ENCODE measurements at places on chromosomes 11 and 22.

- no peak overlapping the region for H3K27ac ChIP-seq
- H3K36me3 ChIP-seq: peaks cover 26% of the 10 kb centered on the region
- no peak overlapping the region for H3K4me3 ChIP-seq
- no peak for DNase-seq
- H3K27me3 ChIP-seq: no peaks in the 10 kb centered on the region
Measured at GRCh38 chr22:35325209-35325608, 25.5 kb downstream of the TOM1 start.

GRCh38 chr22:47030143-47030661, 267.8 kb downstream of the TBC1D22A start:
- H3K36me3 ChIP-seq: no peaks in the 10 kb centered on the region
- no peaks in the 10 kb centered on the region for H3K27me3 ChIP-seq
- H3K4me3 ChIP-seq: no peak overlapping the region
- no peak overlapping the region for H3K27ac ChIP-seq

GRCh38 chr11:7030836-7031235, 10.6 kb downstream of the NLRP14 start:
- no peak overlapping the region for H3K4me3 ChIP-seq
- no peaks in the 10 kb centered on the region for H3K36me3 ChIP-seq
- H3K4me1 ChIP-seq: no peaks in the 10 kb centered on the region
- no peak overlapping the region for H3K27ac ChIP-seq
- H3K27me3 ChIP-seq: peaks cover 23% of the 10 kb centered on the region

DNA sequence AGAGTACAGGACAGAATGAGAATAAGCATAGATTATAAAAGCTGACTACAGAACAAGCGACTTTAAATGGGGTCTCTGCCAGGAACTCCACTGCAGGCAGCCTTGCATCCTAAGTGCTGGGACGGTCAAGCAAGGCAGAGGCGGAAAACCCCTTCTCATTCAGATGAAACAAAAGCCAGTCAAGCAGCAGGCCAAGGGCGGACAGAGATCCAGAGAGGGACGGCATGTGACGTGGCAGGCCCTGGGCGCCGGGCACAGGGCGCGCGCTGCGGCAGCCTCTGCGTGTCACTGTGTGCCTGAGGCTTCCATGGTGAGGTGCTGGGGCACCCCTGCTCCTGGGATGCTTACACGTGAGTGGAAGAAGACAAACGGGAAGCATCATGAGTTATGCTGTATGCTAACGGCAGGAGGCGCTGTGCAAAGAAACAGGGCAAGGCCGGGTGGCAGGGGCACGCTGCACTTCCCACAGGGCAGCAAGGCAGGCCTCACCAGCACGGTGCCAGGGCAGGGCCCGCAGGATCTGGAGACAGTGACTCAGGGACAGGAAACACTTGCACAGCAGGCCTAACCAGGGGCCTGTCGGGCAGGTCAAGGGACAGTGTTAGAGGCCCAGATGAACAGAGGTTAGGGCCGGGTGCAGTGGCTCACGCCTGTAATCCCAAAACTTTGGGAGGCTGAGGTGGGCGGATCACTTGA, 6.2 kb downstream of the TOLLIP start:
- no peaks in the 10 kb centered on the region for H3K27me3 ChIP-seq
- H3K36me3 ChIP-seq: peaks cover 3% of the 10 kb centered on the region
- no peak for DNase-seq
- no peak overlapping the region for H3K27ac ChIP-seq
- H3K4me1 ChIP-seq: peaks cover 20% of the 10 kb centered on the region
- H3K4me3 ChIP-seq: no peak overlapping the region

- no peaks in the 10 kb centered on the region for H3K4me1 ChIP-seq
- H3K27me3 ChIP-seq: no peaks in the 10 kb centered on the region
- no peak overlapping the region for H3K4me3 ChIP-seq
- H3K27ac ChIP-seq: no peak overlapping the region
Measured at GRCh38 chr11:99645934-99646333, 625.2 kb downstream of the CNTN5 start.

GRCh38 chr11:22920939-22921565, 60.8 kb upstream of the CCDC179 start:
- no peak for DNase-seq
- H3K4me1 ChIP-seq: peaks cover 55% of the 10 kb centered on the region
- no peaks in the 10 kb centered on the region for H3K36me3 ChIP-seq
- no peaks in the 10 kb centered on the region for H3K27me3 ChIP-seq
- H3K27ac ChIP-seq: peak overlapping the region; percentile 94

DNA sequence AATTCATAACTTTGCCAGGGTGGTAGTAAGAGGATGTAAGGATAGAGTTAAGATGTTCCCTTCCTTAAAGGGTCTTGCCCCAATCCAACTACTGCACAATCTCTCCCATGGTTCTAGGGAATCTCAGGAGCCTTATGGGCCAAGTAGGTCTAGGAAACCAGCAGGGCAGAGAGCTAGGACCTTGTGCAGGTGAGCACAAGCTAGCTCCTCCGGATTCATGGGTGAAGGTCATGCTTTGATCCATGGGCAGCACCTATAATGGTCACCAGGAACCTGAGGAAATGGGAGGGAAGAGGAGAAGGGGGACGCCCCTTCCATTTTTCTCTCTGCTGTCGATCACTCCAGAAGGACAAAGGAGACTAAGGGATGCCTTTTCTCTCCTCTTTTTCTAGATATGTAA, 16.8 kb downstream of the KCNJ11 start:
- H3K27ac ChIP-seq: no peak overlapping the region
- no peak overlapping the region for H3K4me3 ChIP-seq
- no peak for DNase-seq
- H3K4me1 ChIP-seq: no peaks in the 10 kb centered on the region
- no peaks in the 10 kb centered on the region for H3K27me3 ChIP-seq
- peaks cover 74% of the 10 kb centered on the region for H3K36me3 ChIP-seq

- no peak for DNase-seq
- H3K27me3 ChIP-seq: peaks cover 1% of the 10 kb centered on the region
- no peak overlapping the region for H3K27ac ChIP-seq
- no peak overlapping the region for H3K4me3 ChIP-seq
- no peaks in the 10 kb centered on the region for H3K36me3 ChIP-seq
Measured at GRCh38 chr11:70158201-70158600, 44.9 kb upstream of the FADD start.

GRCh38 chr22:33465554-33465953, 407.4 kb upstream of the SYN3 start:
- no peak for DNase-seq
- no peaks in the 10 kb centered on the region for H3K4me1 ChIP-seq
- peaks cover 17% of the 10 kb centered on the region for H3K27me3 ChIP-seq
- H3K27ac ChIP-seq: no peak overlapping the region
- peaks cover 5% of the 10 kb centered on the region for H3K36me3 ChIP-seq

DNA sequence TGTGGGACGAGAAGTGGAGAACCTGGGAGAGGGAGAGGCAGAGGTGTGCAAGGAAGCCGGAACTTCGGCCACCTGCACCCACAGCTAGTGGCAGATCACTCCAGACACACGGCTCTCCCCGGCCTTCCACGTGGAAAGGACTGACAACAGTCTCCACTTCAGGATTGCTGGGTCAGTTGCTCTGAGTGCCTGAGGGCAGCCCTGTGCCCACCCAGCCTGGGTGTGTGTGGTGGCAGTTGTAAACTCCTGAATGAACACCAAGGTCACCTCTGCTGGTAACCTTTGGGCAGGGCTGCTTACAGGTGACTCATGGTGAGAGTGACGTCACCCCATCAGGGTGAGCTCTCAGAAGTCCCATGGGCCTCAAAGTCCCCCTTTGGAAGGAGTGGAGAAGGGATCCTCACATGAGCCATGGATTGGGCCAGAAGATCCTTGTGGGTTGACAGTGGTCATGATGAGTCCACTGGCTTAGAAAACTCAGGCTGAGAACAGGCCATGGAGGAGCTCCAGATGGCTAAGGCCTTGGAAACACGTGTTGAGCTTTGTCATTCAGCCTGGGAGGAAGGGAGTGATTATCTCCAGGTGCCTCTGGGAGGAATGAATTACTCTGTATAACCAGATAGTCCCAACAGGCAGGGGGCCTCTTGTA, 71.3 kb downstream of the BCR start:
- H3K36me3 ChIP-seq: peaks cover 16% of the 10 kb centered on the region
- peaks cover 18% of the 10 kb centered on the region for H3K4me1 ChIP-seq
- no peak for DNase-seq

GRCh38 chr11:21630934-21631478, 561.9 kb upstream of the ANO5 start:
- no peaks in the 10 kb centered on the region for H3K27me3 ChIP-seq
- no peaks in the 10 kb centered on the region for H3K36me3 ChIP-seq
- H3K4me1 ChIP-seq: peaks cover 2% of the 10 kb centered on the region
- no peak overlapping the region for H3K27ac ChIP-seq
- no peak overlapping the region for H3K4me3 ChIP-seq
- no peak for DNase-seq

- no peaks in the 10 kb centered on the region for H3K36me3 ChIP-seq
- no peaks in the 10 kb centered on the region for H3K27me3 ChIP-seq
- H3K4me1 ChIP-seq: peaks cover 27% of the 10 kb centered on the region
- no peak overlapping the region for H3K27ac ChIP-seq
- no peak overlapping the region for H3K4me3 ChIP-seq
Measured at GRCh38 chr11:107840129-107840484, 18.5 kb downstream of the SLC35F2 start.

DNA sequence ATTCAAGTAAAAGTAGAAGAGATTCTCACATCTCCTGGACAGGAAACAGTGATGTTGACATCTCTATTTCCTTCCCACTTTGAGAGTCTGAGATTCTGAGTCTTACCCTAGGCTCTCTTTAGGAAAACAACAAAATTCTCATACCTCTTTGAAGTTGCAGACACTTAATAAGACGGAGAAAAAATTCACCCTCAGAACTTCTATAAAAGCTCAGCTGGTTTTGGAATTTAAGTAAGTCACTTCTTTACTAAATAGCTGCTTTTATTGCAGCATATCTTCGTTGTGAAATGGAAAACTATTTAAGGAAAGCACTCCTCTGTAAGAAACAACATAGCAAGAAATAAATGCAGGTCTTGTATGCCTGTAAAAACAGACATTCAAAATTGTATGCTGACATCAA, 79.1 kb downstream of the MSANTD4 start:
- H3K36me3 ChIP-seq: peaks cover 9% of the 10 kb centered on the region
- no peaks in the 10 kb centered on the region for H3K4me1 ChIP-seq
- DNase-seq: no peak
- no peak overlapping the region for H3K4me3 ChIP-seq

DNA sequence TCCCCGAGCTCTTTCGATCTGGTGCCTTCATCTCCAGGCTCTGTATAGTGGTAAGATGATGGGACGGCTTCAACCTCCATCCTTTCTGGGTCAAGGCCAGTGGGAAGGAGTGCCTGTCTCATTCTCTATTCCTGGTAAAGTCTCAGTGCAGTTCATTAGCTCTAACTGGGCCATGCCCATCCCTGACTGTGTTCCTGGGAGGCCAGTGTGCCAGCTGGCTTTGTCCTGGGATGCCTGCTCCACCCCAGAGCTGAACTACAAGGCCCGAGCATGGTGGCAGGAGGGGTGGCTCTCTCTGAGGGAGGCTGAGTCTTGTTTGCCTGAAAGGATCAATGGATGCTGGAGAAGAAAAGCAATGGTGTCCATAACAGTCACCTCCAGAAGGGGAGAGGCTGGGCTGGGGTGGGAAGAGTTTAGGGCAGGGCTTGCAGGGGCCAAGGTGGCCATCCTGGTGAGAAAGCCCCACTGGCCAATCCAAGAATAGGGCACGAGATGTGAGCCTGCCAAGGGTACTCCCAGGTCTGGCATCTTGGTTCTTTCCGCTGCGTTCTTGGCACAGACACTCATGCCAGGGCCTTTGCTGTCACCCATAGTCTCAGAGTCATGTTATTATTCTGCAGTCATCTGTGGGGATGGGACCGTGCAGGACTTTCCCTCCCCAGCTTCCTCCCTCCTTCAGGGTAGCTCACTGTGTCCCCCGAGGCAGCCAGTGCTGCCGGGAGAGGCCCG, 60.1 kb downstream of the PARVB start:
- no peak for DNase-seq
- peaks cover 7% of the 10 kb centered on the region for H3K36me3 ChIP-seq
- H3K4me3 ChIP-seq: no peak overlapping the region
- peaks cover 10% of the 10 kb centered on the region for H3K4me1 ChIP-seq

DNA sequence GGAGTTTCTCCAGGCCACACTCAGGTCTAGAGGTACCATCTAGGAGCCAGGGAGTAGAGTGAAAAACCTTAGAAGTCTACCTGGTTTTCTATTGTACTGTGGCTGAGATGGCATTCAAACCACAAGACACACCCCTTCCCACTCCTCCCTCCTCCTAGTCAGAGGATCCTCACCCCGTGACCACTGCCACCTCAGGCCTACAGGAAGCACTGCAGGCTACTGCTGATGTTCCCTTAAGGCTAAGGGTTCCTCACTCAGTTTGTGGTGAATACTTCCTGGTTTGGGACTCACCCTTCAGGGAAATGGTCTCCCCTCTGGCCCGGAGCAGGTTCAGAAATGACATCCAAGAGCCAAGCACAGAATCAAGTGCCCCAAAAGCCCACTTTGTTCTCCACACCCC, 1293.9 kb downstream of the JRKL start:
- no peaks in the 10 kb centered on the region for H3K27me3 ChIP-seq
- DNase-seq: no peak
- H3K36me3 ChIP-seq: no peaks in the 10 kb centered on the region
- H3K4me3 ChIP-seq: no peak overlapping the region
- H3K27ac ChIP-seq: no peak overlapping the region
- no peaks in the 10 kb centered on the region for H3K4me1 ChIP-seq

DNA sequence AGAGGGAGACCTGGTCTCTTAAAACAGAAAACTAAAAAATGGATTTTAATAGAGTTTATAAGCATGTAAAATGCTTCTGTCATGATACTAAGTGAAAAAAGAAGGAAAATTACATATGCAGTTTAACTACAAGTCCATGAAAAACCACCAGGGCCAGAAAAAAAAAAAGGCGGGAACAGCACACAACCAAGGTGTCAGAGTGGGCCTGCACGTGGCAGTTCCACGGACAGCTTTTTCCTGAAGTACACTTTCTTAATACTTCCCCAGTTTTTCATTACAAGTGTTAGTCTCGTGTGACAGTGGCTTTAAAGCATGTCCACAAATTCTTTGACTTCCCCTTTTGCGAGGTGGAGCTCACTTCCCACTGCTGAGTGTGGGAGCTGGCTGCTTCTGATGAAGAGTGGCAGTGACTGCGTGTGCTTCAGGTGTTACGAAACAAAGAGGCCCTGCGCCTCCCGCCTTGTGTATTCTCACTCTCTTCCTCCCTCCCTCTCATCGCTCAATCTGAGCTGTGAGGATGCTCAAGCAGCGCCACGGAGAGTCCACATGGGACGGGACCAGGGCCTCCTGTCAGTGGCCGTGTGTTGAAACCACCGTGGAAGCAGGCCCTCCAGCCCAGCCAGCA, 16.4 kb downstream of the PPM1F start:
- H3K27ac ChIP-seq: no peak overlapping the region
- H3K27me3 ChIP-seq: no peaks in the 10 kb centered on the region
- no peak overlapping the region for H3K4me3 ChIP-seq
- H3K36me3 ChIP-seq: peaks cover 18% of the 10 kb centered on the region
- DNase-seq: no peak
- peaks cover 19% of the 10 kb centered on the region for H3K4me1 ChIP-seq

- H3K4me1 ChIP-seq: peaks cover 3% of the 10 kb centered on the region
- H3K36me3 ChIP-seq: peaks cover 25% of the 10 kb centered on the region
- DNase-seq: no peak
- no peak overlapping the region for H3K4me3 ChIP-seq
Measured at GRCh38 chr22:46854125-46854870, 91.8 kb downstream of the TBC1D22A start.

- no peaks in the 10 kb centered on the region for H3K4me1 ChIP-seq
- H3K4me3 ChIP-seq: no peak overlapping the region
- H3K36me3 ChIP-seq: peaks cover 27% of the 10 kb centered on the region
- H3K27me3 ChIP-seq: no peaks in the 10 kb centered on the region
- H3K27ac ChIP-seq: no peak overlapping the region
Measured at GRCh38 chr11:46402957-46403902, 11.7 kb upstream of the CHRM4 start.

Measured in mesothelial cell of epicardium (in vitro differentiated cells).